NCI-H748 treated with DMSO at 0.1 percent for 48 hours (cell line): ENCODE measurements at places on chromosomes 1 and 21.

GRCh38 chr1:76891931-76892622 is 24.8 kb downstream of the ST6GALNAC5 start:
- DNase-seq: no peak

DNA sequence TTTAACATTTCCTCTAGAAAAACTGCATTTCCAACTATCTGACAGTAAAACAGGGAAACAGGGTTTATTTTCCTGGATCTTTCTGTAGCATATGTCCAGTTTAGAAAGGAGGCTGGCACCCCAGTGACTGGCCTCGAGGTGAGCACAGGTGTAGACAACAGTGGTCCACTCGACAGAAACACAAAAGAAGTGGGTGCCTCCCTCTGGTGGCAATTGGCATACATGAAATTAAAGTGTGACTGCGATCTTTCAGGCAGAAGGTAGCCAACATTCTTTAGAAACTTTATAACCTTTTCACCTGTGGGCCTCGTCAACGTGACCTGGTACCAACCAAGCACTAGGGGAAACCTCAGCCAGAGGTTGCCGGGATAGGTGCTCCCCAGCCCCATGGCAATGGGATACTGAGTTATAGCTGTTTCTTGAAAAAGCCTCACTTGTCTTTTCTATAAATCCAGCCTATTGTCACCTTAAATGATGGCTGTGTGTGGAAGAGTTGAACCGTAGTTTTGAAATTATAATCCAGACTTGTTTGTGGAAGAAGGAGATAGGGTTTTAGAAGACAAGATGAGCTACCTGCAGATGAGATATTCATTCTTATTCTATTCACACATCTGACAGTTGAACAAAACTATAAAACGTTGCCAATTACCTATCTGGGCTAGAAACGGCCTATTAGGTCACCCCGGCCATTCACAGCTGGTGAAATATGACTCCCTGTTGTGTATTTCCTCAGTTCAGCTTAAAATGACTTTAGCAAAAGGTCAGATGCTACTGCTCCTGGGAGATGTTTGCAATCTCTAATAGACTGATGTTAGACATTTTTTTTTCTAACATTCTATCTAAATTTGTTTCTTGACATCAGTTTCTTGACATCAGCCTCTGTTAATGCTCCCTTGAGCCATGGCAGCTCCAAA is 44.3 kb downstream of the PCP4 start:
- DNase-seq: peak; percentile 73

- no peak for DNase-seq
These were observed 61.0 kb upstream of the NEK2 start for GRCh38 chr1:211736351-211736915.

DNA sequence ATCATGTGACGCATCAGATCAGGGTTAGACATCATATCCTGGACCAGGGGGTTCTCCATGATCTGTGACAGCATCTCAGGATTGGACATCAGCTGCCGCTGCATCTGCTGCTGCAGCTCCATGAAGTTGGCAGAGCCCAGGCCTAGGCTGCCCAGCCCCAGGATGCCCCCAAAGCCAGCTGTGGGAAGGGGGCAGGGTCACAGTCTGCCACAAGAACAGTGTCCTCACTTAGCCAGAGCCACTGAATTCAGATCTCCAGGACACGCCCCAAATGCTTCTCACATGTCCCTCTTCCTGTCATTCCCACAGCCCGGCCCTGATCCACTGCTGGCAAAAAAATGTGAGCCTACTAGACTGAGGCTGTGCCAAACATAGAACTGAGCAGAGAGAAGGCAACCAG is 3.2 kb downstream of the UBQLN4 start:
- DNase-seq: no peak

- DNase-seq: no peak
These were observed 106.8 kb downstream of the AK5 start for GRCh38 chr1:77388661-77389060.

DNA sequence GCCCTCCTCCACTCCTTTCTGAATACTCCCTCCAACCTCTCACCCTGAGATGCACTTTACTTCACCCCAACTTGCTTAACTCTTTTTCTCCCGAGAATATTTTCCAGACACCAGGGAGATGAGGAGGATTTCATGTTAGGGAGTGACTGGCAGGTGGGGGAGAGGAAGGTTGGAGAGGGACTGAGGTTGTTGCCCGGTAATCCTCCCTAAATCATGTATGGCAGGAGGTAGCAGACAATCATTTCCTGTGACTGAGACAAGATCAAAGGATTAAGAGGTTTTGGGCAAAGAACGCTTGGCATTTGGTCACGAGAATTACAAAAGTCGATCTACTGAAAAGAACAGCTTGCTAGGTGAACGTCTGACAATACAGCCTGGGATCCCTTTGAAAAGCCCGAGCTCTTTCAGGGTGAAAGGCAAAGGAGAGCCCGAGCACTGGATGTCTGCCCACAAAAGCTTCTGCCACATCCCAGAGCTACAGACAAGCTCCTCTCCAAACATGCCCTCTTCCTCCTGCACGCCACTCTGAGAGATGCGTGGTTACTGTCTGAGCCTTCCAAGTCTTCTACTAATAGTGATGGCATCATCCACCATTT is 154.1 kb downstream of the DAB1 start:
- DNase-seq: no peak
